ENCODE measurements at places on chromosomes 5 and 9.

DNA sequence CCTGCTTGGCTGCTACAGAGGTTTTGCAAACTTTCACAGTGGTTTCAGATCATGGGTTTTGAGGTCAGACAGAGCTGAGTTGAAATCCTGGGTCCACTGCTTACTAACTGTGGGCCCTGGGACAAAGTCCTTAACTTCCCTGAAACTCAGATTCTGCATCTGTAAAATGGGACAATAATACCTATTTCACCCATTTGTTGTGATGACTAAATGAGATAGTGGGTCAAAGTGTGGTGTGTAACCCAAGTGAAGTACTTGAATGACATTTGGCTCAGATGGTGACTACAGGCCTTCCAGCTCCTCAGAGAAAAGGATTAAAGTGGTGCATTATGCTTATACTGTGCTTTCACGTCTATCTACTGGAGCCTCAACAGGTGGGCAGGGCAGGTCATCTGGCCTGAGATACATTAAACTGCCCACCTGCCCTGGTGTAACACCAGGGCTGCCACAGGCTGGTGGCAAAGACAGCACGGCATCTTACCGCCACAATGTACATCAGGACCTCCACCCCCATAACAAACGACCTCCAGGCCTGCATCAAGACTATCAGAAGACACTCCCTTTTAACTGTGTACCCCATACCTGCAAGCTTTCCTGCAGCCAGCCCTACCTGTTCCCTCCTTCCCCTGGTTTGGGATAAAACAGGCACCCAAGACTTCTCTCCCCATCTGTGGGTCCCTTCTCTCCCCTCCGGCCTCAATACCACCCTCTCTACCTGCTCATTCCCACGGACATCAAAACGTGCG is 846 bp upstream of the TRAF1 start:
- no peak for DNase-seq

- no peak for DNase-seq
Observed at GRCh38 chr5:66558560-66558959, 37.6 kb upstream of the MAST4 start.

DNA sequence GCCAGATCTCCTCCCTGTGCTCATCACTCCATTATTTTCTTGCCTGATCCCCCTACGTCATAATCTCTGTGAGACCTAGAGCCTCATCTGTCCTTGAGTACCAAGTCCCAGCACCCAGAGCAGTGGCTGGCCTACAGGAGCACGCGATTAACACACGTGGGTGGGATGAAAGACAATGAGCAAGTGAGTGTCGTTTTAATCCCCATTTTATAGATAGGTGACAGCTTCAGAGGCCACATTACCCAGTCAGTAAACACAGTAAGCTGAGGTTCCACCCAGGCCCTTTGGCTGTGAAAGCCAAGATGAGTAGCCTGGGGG is 17.3 kb downstream of the TRUB2 start:
- DNase-seq = no peak

DNA sequence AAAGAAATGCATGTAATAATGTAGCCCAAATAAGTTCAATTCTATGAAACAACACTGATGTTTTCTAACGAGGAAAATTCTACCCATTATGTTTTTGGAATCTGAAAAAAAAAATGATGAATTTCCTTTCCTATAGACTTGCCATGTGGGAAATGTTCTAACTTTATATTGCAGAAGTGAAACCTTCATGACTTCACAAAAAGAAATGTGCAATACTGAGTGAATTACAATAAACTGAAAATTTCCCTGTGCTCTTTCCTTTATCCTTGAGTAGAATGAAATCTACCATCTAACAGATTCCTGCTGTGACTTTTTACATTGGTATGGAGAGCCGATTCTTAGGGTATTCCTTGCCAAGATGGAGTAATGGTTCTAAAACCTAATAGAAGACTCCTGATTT is 1622.5 kb downstream of the MAT2B start:
- no peak for DNase-seq

DNA sequence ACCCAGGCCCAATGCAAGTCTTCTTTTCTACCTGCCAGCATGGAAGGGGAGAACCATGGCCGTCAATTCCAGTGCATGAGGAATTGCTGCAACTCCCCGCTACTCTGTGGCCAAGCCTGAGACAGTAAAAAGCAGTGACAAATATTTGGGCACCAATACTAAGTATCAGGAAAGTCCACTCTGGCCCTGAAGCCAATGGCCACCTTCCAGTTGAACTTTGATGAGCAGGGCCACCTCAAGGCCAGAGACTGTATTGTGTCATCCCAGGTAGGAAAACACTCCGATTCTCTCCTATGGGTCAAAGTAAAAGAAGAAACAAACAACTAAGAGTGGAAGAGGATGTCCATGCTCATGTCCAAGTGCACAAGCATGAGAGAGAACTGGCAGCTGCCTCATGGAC is 27.1 kb downstream of the RETREG1 start:
- DNase-seq = no peak

GRCh38 chr5:136209346-136209910 is 16.5 kb upstream of the SMIM32 start:
- DNase-seq = no peak
